ENCODE measurements at places on chromosomes 5 and 9. TPM values are rescaled to one million over a fixed set of nuclear protein-coding genes. Genes with fewer than 3 reads are reported as not detected.

DNA sequence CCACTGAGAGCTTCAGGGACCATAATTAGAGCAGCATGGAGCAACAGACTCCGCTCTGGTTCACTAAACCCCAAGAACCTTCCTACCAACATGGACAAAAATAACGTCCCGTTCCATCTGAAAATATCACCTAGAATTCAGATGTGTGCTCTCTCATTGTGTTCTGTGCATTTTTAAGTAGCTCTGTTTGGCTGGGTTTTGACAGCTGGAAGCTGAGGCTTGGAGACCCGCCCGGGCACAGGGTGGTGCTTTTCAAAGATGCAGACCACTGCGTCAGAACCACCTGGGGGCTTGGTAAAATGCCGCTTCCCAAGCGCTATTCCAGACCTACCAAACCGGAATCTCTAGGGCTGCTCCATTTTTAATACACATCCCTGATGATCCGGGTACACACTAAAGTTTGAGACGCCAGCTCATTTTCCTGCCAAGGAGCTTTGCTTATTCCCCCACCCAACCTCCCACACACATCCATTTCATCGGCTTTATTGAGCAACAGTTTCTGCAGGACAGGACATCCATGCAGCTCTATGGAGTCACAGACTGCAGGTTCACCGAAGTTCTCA lies 104.8 kb downstream of the GABBR2 start:
- DNase-seq: no peak
- no peaks in the 10 kb centered on the region for H3K36me3 ChIP-seq
- no peak overlapping the region for H3K27ac ChIP-seq
- H3K4me1 ChIP-seq: peaks cover 3% of the 10 kb centered on the region
- no peaks in the 10 kb centered on the region for H3K27me3 ChIP-seq

GRCh38 chr5:134526483-134527155 lies 1.1 kb downstream of the JADE2 start:
- no peaks in the 10 kb centered on the region for H3K36me3 ChIP-seq
- H3K27me3 ChIP-seq: no peaks in the 10 kb centered on the region
- peak overlapping the region; percentile 94 for H3K4me3 ChIP-seq
- peaks cover 25% of the 10 kb centered on the region for H3K4me1 ChIP-seq
- H3K27ac ChIP-seq: peak overlapping the region; percentile 97

- no peak for DNase-seq
- no peak overlapping the region for H3K27ac ChIP-seq
- H3K4me1 ChIP-seq: no peaks in the 10 kb centered on the region
- no peaks in the 10 kb centered on the region for H3K36me3 ChIP-seq
- H3K4me3 ChIP-seq: no peak overlapping the region
- no peaks in the 10 kb centered on the region for H3K27me3 ChIP-seq
These were observed 59.6 kb downstream of the SLC1A1 start for GRCh38 chr9:4549751-4550295.

- no peaks in the 10 kb centered on the region for H3K27me3 ChIP-seq
- no peak overlapping the region for H3K27ac ChIP-seq
- H3K4me3 ChIP-seq: no peak overlapping the region
- peaks cover 91% of the 10 kb centered on the region for H3K36me3 ChIP-seq
- H3K4me1 ChIP-seq: peaks cover 18% of the 10 kb centered on the region
- DNase-seq: no peak
These were observed 141.0 kb downstream of the CDK5RAP2 start for GRCh38 chr9:120438836-120439546.

- H3K27ac ChIP-seq: no peak overlapping the region
- no peaks in the 10 kb centered on the region for H3K27me3 ChIP-seq
- H3K4me3 ChIP-seq: no peak overlapping the region
- H3K4me1 ChIP-seq: peaks cover 12% of the 10 kb centered on the region
- no peak for DNase-seq
These were observed 52.0 kb downstream of the PTTG1 start for GRCh38 chr5:160473681-160474080.

GRCh38 chr9:79184831-79185230 lies 386.9 kb upstream of the TLE4 start:
- H3K27ac ChIP-seq: no peak overlapping the region
- H3K4me1 ChIP-seq: no peaks in the 10 kb centered on the region
- DNase-seq: no peak
- H3K36me3 ChIP-seq: no peaks in the 10 kb centered on the region

GRCh38 chr9:95936579-95937075 lies 61.1 kb downstream of the ERCC6L2 start:
- no peak overlapping the region for H3K27ac ChIP-seq
- no peaks in the 10 kb centered on the region for H3K36me3 ChIP-seq
- H3K27me3 ChIP-seq: no peaks in the 10 kb centered on the region

- DNase-seq: no peak
- H3K4me3 ChIP-seq: no peak overlapping the region
- H3K27ac ChIP-seq: no peak overlapping the region
- no peaks in the 10 kb centered on the region for H3K4me1 ChIP-seq
- no peaks in the 10 kb centered on the region for H3K27me3 ChIP-seq
- H3K36me3 ChIP-seq: no peaks in the 10 kb centered on the region
These were observed 158.7 kb upstream of the TNC start for GRCh38 chr9:115276621-115277020.

DNA sequence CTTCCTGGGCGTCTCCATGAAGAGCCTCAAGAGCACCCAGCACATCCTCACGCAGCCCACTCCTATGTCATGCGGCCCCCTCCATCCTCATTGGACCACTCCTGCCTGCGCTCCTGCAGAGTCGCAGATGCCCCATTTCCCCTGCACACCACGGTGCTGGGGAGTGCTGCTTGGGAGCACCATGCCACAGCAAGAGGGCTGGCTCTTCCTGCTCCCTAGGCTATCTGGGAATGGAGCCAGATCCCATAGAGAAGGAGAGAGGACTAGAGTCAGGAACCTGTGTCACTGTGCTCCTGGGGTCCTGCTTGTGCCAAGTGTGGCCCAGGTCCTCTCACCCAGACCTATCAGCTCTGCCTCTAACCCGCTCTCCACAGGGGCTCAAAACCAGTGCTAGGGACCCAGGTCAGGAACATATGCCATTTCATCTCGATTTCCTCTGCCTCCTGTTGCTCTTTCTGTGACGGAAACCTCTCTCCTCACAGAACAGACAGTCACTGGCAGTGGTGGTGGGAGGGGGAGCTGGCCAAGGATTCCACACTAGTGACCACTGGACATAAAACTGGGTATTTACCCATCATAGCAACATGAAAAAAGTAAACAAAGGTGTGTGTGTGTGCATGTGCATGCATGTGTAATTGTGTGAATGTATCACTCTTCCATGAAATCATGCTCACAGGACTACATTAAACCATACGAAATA lies 178.4 kb downstream of the TTLL11 start:
- H3K27me3 ChIP-seq: no peaks in the 10 kb centered on the region
- H3K36me3 ChIP-seq: no peaks in the 10 kb centered on the region
- no peak overlapping the region for H3K4me3 ChIP-seq
- no peak for DNase-seq
- H3K4me1 ChIP-seq: no peaks in the 10 kb centered on the region

- no peak overlapping the region for H3K27ac ChIP-seq
- no peak overlapping the region for H3K4me3 ChIP-seq
- no peaks in the 10 kb centered on the region for H3K36me3 ChIP-seq
- no peaks in the 10 kb centered on the region for H3K27me3 ChIP-seq
These were observed 308.8 kb upstream of the NREP start for GRCh38 chr5:112065781-112066180.

DNA sequence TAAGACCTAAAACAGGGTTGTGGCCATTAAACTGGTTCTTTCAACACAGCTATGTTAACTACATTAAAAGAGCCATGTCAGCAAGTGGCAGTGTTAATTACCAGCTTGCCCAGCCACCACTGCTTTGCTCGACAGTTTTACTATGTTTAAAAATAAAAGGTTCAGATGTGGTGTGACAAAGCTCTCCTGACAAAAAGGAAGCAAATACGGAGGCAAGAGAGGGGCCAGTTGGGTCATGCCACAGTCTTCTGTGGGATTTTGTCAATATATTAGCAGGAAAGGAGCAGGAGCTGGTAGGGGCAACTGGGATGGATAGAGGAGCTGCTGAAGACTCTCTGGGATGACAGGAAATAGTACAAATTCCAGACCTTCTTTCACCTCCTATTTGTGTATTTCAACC lies 113.5 kb upstream of the PCA3 start:
- no peak for DNase-seq
- no peak overlapping the region for H3K4me3 ChIP-seq
- peak overlapping the region; percentile 42 for H3K27ac ChIP-seq
- no peaks in the 10 kb centered on the region for H3K36me3 ChIP-seq
- no peaks in the 10 kb centered on the region for H3K4me1 ChIP-seq
- H3K27me3 ChIP-seq: no peaks in the 10 kb centered on the region

- H3K4me3 ChIP-seq: no peak overlapping the region
- H3K4me1 ChIP-seq: peaks cover 23% of the 10 kb centered on the region
- no peaks in the 10 kb centered on the region for H3K27me3 ChIP-seq
- peak overlapping the region; percentile 42 for H3K27ac ChIP-seq
- H3K36me3 ChIP-seq: no peaks in the 10 kb centered on the region
These were observed 21.1 kb upstream of the PDZD2 start for GRCh38 chr5:31617867-31618266.

Gene ST8SIA4
- total RNA-seq: 5.6 TPM

Gene BTNL9
- total RNA-seq: 30.4 TPM
